ENCODE measurements at places on chromosomes 11 and 22.
A peak's percentile ranks its signal among the peaks of the same experiment; 100 is the strongest.

- no peak for DNase-seq
Observed at GRCh38 chr11:64996327-64996709, 453 bp downstream of the BATF2 start.

DNA sequence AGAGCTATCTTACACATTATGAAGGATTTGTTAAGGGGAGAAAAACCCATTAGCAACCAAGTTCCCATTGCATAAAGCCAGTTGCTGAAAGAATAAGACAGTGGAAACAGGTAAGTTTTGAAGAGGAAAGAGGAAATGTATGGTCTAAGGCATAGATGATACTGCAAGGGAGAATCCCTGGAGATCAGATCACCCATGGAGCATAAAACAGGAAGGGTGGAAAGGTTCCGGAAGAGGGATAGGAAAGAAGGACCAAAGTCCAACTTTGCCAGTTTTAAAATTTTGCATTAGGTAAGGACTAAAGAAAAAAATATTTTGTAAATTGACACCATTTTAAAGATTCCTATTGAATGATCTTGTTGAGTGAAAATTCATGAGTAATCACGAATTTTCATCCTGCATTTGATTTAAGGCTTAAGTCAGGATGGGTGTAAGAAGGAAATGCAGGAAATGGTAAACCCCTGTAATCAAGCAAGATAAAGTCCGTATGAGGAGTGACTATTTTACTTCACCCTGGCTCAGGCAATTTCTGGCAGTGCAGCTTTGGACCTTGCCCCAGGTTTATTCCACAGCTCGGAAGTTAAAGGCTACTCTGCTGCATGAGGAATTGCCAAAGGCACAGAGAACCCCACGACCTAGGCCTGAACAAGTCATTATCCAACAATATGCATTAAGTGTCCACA lies 70.9 kb downstream of the CCDC34 start:
- DNase-seq = no peak

DNA sequence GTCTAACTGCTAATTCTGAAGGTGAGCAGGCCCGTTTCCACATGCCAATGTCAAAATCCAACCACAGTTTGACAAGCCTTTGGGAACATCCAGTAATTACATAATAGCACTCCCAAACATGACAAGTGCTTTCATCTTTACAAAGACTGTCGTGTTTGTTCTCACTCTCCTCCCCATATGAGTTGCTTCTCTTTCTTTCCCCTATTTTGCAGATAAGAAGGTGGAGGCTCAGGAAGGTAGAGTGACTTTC lies 55.9 kb upstream of the CD44 start:
- no peak for DNase-seq

- DNase-seq = no peak
Observed at GRCh38 chr11:121572571-121573059, 119.8 kb upstream of the SORL1-AS1 start.

- DNase-seq = no peak
Observed at GRCh38 chr11:47514825-47515647, 37.9 kb downstream of the CELF1 start.

GRCh38 chr11:60265373-60266214 lies 14.9 kb upstream of the MS4A4A start:
- DNase-seq = peak; percentile 46

- no peak for DNase-seq
Observed at GRCh38 chr11:127255209-127255608, 254.6 kb upstream of the KIRREL3 start.

DNA sequence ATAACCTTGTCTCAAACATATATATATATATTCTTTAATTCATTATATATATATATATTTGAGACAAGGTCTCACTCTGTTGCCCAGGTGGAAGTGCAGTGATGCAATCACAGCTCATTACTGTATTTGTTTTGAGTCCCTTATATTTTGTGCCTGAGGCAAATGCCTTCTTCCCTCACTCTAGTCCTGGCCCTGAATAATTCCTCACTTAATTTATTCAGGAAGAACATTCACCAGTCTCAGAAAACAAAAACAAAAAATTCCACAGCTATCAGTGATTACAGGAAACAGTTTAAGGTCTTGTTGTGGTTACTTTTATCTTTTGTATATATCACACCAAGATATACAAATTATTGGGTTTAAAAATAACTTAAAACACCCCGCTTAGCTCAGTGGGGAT lies 155.7 kb downstream of the CWF19L2 start:
- DNase-seq = no peak

DNA sequence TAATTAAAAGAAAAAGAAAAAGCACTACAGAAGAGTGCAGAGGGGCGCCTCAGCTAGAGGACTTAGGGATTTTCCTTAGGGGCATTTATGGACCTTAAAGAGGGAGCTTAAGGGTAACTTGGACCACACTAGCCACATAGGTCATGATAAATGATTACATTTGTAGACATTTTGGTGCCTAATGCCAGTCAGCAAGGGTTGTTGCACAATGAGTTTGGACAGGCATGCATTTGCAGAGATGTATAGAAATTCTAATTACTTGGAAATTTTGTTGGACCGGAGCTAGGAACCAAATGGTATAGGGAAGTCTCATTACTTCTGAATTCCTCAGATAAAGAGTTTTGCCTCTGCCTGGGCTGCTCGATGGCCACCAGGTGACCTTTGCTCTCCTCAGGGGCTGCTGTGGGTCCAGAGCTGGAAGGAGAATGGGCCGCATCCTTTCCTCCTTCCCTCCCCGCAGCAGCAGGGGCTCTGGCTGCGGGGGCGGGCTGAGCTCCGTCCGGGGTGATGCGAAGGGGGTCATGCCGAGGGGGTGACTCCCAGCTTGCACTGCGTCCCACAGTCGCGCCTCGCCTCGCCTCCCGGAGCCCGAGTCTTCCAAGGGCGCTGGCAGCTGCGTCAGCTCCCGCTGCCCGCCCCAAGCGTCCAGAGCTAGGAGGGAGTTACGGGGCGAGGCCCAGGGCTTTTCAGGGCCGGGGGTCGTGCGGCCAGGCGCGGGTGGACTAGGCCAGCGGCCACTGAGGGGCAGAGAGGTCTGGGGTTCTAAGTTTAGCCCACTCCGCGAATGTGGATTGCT lies 20.3 kb upstream of the MALAT1 start:
- no peak for DNase-seq

DNA sequence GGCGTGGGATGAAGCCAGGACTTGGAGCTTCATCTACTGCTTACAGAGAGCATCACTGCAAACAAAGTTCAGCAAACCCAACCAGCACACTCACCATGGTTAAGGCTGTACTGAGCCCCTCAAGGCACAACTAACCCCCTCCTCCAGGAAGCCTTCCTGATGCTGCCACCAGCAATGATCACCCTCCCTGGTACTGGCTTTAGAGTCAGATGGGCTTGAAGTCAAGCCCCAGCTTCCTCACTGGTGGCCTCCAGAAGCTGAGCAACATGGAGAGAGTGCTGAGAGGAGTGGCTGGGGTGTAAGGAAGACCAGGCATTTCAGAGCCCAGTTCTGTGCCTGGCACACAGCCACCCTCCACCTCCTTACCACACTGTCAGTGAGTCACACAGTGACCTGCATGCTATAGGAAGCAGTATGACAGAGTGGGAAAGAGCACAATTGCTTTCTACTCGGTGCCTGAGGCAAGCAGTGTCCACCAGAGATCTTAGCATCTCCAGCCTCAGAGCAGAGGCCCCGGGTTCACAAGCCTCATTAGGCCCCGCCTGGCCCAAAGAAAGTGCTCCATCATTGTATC lies 24.7 kb upstream of the BAIAP2L2 start:
- DNase-seq = no peak

Measured in NCI-H1105 (cell line).